IMR-90 (cell line): ENCODE measurements at places on chromosomes 5 and 9. TPM values are rescaled to one million over a fixed set of nuclear protein-coding genes. Genes with fewer than 3 reads are reported as not detected.

Gene FCN2
- total RNA-seq = not detected in 2 replicates

Gene AIF1L
- total RNA-seq = 0.18 and 0.28 TPM in 2 replicates

Gene CARTPT
- total RNA-seq = not detected in 2 replicates

Gene NAIP
- total RNA-seq = 1.3 and 1.7 TPM in 2 replicates

GRCh38 chr5:126846744-126847455 is 70.0 kb downstream of the LMNB1 start:
- DNase-seq = no peak
